ENCODE measurements at places on chromosomes 2 and 18.

GRCh38 chr2:98379311-98380202 lies 33.3 kb downstream of the CNGA3 start:
- DNase-seq = no peak

GRCh38 chr18:58886864-58887612 lies 22.4 kb downstream of the ZNF532 start:
- DNase-seq = no peak

- no peak for DNase-seq
Measured at GRCh38 chr2:62459106-62459505, 46.9 kb downstream of the TMEM17 start.

DNA sequence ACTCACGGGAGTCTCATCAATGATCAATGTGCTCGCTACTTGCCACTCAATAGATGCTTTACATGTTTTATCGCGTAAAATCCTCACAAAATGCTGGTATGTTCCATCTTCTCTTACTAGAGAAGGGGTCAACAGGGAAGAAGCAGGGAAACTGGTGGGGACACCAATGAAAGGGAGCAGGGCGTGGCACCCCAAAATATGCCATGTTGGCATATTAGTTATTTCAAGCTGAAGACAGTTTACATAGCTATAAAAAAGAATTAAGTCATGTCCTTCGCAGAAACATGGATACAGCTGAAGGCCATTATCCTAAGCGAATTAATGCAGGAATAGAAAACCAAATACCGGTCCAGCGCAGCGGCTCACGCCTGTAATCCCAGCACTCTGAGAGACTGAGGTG lies 8.1 kb upstream of the ZNF236 start:
- DNase-seq = no peak

- DNase-seq = no peak
Measured at GRCh38 chr2:43312755-43313641, 86.6 kb upstream of the ZFP36L2 start.

GRCh38 chr18:45056926-45057325 lies 376.2 kb downstream of the SETBP1 start:
- DNase-seq = no peak

DNA sequence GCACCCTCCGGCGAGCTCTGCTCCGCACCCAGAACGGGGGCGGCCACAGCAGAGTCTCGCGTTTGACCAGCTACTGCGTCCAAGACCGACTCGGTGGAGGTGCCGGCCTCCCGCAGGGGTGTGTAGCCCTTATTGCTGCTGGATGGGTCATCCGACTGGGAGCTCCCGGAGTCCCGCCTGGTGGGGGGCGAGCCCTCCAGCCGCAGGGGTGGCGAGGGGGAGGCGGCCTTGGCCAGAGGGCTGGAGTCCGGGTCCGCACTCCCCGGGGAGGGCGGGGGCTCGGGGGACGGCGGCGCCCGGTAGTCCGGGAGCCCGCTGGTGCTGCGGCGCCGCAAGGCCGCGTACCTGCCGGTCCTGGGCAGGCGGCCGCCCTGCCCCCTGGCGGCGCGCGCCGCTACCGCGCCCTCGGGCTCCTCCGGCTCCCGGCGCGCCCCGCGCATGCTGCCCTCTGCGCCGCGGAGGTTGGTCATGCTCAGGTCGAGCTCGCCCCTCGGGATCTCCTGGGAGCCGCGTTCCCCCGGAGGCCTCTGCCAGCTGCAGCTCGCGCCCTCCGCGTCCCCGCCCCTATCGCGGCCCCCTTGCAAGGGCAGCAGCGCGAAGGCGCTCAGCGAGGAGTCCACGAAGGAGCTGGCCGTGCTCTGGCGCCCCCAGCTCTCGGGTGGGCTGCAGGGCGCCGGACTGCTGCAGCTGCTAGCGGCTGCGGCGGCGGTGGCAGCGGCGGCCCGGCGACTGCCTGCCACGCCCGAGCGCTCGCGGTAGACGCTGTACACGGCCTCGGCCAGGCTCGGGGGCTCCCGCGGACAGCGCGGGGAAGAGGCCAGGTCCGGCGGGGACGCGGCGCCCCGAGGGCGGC lies 4.8 kb downstream of the TMEM200C start:
- no peak for DNase-seq

GRCh38 chr2:28650266-28650584 lies 101.4 kb upstream of the PPP1CB start:
- DNase-seq = no peak

DNA sequence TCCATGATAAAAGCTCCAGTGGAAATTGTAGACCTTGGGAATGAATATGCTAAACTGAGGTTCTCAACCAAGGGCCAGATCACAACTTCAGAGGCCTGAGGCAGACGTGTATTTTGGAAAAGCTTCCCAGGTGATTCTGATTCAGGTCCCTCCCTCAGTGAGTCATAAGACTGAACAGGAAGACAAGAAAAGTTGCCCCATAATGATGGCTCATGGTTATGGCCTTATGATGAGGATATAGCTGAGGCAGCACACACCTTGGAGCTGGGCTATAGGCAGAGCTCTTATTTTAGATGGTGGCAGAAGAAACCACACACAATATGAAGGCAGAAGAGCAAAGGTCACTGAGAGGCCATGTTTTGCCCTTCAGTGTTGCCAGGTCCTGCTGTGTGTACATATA lies 9.6 kb downstream of the ANTXR1 start:
- DNase-seq = no peak

- no peak for DNase-seq
Measured at GRCh38 chr18:31269566-31269965, 48.4 kb upstream of the DSG1 start.

DNA sequence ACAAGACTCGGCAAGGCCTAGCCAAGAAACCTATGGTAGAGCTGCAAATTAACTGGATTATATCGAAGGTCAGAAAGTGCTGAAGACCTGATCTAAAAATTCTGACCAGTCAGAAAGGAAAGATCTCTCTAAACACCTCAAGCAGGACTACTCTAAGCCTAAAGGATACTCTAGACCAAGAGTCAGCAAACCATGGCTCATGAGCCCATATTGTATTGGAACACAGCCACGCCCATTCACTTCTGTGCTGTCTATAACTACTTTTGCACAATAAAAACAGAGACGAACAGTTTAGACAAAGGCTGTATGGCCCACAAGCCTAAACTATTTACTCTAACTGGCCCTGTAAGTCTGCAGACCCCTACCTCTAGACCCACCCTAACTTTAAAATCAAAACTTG lies 18.7 kb downstream of the RTN4 start:
- no peak for DNase-seq

DNA sequence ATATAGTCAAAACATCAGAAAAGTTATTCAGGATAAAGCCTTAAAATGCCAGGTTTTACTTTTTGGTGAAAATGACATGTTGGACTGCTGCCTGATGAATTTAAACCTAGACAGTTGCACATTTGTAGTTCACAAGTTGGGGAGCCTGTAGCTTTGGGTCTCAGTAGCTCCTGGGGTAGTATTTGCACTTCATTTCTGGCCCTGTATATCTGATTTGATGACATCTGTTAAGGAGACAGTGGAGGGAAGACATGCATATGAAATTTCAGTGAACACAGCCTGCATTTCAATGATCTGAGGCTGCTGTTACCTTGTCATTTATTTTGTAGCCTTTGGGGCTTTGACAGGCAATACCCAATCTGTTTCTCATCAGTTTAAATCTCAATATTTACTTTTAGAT lies 156.4 kb downstream of the DCC start:
- DNase-seq = no peak

DNA sequence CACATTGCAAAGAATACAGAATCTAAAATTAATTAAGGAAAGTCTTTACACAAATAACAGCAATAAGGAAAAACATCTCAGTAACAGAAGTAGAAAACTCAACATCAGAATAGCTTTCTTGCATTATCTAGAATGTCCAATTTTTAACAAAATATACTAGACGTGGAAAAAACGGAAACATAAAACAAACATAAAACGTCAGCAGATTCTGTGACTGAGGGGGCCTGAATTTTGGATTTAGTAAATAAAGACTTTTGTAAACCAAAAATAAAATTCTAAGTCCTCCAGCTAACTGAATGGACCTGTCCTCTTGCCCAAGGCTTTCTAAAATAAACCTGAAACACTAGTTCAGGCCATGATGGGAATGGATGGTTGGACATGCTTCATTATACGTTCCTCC lies 773.5 kb upstream of the LRRTM1 start:
- no peak for DNase-seq

DNA sequence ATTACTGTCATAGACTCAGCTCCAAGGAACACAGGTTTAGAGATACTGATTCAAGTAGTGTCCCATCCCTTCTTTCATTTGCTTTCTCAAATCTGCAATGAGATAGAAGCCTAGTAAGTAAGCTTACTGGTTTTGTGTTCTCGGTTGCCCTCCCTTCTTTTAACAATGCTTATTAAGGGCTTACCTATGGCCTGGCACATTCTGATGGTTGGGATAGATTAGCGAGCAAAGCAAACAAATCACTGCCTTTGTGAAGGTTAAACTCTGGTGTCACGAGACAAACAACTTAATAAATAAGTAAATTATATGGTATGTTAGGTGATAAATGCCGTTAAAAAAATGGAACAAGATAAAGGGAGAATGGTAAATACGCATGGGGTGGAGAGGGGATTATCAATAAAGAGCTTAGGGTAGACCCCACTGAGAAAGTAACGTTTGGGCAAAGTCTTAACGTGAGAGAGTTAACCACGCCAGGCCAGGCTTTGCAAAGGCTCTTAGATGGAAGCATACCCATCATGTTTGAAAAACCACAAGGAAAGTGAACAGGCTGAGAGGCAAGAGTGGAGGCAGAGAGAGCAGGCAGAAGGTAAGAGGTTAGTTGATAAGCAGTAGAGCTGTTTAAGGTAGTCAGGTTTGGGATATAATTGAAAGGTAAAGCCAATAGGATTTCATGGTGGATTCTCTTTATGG lies 31.0 kb downstream of the EIF2AK3 start:
- no peak for DNase-seq

DNA sequence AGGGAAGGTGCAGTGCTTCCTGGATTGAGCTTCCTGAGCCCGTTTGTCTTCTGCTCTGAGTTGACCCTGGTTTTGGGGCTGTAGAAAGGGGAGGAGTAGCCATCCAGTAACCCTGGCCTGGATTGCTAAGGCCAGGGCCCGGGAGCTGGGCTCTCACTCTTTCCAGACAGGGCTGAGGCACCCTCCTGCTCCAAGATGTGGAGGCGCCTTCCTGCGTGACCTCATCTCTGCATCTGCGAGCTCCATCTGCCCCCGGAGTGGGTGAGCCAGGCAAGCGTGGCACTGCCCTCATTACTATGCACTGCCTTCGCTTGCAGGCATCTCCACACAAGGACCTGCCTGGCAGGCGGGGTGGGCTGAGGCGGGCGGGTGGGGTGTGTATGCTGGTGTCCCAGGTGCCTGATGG lies 58.0 kb downstream of the RAB31 start:
- DNase-seq = no peak

- DNase-seq = no peak
Measured at GRCh38 chr2:9802576-9802993, 40.7 kb upstream of the TAF1B start.

DNA sequence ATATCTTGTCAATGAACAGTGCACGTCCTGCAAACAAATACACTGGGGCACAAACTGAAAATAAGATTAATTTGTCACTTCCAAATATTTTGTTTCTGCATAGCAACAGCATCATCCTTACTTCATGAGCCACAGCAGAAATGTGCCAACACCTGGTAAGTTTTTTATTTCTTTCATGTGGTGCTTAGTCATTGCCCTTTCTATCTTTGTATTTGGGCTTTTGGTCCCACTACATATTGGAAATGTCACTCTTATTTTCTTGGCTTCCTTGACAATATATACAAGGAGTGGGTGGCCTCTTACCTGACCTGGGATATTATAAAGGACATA lies 208.0 kb downstream of the RBM43 start:
- no peak for DNase-seq

DNA sequence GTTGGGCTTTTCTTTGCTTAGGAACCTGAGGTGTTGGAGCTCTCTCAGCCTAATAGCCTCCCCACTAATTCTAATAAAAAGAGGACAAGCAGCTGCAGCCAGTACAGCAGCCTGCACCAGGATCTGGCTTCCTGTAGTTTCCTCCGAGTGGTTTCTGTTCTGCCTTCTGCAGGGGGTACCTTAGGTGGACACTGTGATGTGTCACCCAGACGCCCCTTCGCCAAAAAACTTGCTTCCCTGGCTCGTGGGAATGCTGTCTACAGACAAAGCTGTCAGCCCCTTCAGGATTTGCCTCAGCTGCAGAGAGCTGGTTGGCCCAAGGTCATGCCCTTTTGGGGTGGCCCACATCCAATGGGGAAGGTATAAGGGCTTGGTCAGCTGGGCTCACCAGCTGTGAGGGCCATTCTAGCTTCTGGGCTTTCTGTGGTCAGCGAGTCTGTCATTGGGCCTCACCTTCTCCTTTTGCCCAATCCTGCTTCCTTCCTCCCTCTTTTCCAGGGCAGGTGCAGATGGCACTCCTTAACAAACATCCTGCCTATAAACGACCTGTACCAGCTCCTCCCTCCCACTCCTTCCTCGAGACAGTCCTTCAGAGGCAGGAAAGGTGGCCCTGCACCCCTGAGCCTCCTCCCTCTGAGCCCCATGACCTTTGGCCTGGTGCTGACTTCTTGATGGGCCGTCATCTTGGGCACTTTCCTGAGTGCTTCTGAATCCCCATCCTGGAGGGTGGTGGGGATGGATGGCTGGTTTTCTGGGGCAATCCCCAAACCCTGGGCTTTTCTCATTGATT lies 44.0 kb upstream of the ROCK2 start:
- DNase-seq = no peak

DNA sequence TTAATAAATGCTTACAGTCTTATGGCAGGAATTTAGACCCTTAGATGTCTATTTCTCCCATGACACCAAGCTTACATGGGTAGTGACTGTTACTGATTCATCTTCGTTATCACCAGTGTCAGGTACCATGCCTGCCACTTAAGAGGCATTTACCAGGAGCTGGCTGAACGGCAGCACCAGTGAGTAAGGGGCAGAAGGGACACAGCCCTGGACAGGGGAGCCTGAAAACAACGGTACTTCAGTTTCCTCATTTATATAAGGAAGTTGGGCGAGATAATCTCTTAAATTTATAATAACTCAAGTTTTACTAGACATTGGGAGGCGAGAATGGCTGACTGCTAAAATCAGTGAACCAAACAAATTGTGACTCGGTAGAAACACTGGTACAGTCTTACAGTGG lies 1.2 kb downstream of the COA5 start:
- no peak for DNase-seq

DNA sequence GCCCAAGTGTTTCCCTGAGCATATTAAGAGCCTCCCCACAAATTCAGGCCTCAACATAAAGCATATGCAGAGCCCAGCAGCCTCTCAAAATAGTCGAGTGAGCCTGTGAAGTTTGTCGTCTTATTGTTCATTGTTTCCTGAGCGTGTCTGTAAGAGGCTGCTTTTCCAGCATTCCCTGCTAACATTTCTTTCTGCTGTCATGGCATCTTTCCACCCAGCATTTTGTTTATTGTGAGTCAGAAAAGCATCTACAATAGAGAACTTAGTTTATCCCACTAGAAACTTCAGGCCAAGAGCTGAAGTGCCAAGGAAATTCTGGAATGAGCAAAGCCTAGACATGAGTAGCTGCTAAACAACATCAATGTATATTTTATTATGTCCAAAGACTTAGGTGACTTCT lies 46.3 kb upstream of the STAM2 start:
- DNase-seq = no peak

DNA sequence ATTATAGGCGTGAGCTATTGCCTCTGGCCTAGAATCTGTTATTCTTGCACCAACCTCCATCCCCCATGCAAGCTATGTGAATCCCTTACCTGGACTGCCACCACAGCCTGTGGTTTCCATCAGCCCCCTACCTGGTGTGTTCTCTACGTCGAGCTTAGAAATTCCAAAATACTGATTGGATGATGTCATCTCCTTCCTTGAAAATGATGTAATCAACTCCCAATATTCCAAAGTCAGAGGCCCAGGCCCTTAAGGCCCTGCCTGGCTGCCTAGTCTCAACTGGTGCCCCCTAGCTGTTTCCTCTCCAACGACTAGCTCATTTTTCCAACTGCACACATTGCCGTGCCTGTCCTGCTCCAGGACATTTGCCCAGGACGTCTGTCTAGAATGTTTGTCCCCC lies 41.3 kb upstream of the GBX2 start:
- DNase-seq = no peak
